Forelimb muscle (tissue), 1 donor: ENCODE measurements at places on chromosomes 2 and 18. TPM values are rescaled to one million over a fixed set of nuclear protein-coding genes. Genes with fewer than 3 reads are reported as not detected.

DNA sequence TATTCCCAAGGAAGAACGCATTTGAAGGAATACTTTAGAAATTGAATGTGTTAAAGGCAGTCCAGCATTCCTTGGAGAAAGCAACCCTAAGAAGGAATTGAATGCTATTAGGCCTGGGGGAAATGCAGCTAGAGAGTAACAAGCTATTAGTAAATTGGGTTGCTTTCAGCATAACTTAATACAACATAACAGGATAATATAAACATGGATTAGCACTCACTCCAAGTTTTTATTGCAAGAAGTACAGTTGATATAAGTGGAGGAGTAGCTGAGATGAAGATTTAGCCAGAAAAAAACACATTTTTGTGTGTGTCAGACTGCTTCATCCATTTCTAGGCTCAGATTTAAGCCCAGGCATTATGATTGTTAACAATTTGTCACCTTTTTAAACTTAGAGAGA lies 314.6 kb downstream of the MEIS1 start:
- no peak for DNase-seq

- no peak for DNase-seq
Observed at GRCh38 chr2:230124757-230125431, 56.2 kb upstream of the SLC16A14 start.

- no peak for DNase-seq
Observed at GRCh38 chr2:143730155-143730952, 601.1 kb downstream of the ARHGAP15 start.

- DNase-seq = no peak
Observed at GRCh38 chr18:62977512-62977911, 262.2 kb downstream of the PHLPP1 start.

DNA sequence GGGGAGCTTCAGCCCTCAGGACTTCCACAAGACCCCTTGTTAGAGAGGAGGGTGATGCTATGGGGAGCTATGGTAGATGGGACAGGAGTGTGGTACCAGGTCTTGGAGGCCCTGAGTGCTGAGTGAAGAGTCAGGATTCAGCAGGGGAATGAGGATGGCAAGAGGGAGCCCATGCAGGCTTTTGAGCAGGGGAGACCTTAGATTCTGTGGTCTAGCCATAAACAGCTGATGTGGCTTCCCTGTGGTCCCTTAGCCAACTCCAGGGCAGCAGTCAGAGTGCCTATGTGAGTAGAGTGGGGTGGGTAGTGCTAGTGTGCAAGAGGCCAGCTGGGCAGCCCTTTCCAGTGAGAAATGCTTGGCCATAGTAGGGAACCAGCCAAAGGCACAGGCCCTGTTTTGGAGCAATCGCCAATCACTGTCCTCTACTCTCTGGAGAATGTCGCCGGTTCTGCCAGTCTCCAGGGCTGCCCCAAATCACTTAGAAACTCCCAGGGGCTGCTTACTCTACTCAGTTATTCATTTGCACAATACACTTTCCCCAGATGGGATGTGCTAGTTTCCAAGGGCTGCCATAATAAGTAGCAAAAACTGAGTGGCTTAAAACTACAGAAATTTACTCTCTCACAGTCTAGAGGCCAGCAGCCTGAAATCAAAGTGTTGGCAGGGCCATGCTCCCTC lies 310.5 kb downstream of the SMAD2 start:
- DNase-seq = no peak

GRCh38 chr2:231992888-231993287 lies 31.4 kb downstream of the DIS3L2 start:
- no peak for DNase-seq

DNA sequence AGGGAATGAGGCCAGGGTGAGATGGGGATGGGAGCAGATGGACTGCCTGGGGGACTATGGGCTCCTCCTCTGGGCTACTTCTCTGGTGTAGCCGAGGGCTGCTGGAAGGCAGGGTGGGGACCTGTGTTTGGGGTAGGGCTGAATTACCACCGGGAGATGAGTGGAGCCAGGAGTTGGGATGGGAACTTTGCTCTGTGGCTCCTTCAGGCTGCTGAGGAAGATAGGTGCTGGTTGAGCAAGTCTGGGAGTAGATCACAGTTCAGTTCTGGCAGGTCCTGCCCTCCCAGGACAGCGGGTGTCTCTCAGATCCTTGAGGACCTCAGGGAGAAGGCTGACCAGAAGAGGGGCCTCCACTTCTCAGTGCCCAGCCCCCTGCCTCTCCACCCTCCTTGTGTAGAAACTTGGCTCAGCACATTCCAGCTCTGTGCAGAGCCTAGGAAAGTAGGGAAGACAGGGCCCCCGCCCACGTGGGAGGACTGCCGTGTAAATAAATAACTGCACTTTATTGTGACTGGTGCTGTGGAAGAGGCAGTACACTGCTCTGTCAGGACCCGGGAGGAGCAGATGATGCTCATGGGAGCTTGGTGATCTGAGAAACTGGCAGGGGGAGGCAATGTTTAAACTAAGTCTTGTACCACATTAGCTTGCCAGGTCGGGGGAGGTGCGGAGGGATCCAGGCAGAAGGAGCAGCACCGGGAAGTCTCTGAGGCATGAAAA lies 15.3 kb downstream of the TET3 start:
- no peak for DNase-seq

- DNase-seq = no peak
Observed at GRCh38 chr18:59041819-59042815, 97.6 kb upstream of the SEC11C start.

GRCh38 chr2:123596621-123597020 lies 428.5 kb upstream of the CNTNAP5 start:
- DNase-seq = peak; percentile 34

GRCh38 chr2:72673279-72673678 lies 152.6 kb downstream of the EXOC6B start:
- no peak for DNase-seq

- no peak for DNase-seq
Observed at GRCh38 chr2:64400733-64401528, 53.0 kb upstream of the LGALSL start.

- DNase-seq = no peak
Observed at GRCh38 chr2:208062961-208063360, 37.6 kb upstream of the PLEKHM3 start.

DNA sequence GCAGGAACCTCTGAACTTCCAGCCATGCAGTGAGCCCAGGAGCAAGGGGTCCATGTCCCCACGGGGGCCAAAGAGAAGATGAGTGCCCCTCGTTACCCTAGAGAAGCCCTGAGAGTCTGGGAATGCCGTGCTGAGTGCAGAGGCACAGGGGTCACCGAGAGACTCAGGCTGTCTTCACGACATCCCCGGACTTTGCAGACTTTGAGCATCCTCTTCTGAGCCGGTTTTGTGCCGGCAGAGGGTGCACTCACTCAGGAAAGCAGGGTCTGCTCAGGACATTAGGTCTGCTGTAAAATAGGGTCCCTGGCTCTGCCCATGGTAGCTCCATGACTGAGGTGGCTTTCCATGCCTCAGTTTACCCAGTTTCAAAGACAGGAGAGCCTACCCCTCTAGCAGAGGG lies 71.0 kb downstream of the GALNT14 start:
- no peak for DNase-seq

GRCh38 chr2:3575534-3576262 lies 638 bp downstream of the RPS7 start:
- no peak for DNase-seq

DNA sequence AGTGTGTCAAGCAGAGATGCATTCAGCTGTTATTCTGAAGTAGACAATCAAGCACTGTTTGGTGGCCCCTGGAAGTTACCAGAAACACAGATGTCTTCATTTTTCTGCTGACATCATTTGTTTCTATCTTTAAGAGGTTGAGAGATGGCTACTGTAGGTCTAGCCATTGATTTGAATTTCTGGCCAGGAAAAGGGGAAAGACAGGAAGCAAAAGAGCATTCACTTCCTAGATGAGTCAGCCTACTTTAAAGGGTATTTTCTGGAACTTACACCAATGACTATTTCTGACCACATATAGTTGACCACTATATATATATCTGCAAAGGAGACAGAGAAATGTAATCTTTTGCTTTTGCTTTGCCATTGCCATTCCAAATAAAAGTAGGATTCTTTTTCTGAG lies 900.1 kb upstream of the SOX11 start:
- no peak for DNase-seq

GRCh38 chr18:39681061-39681460 lies 2115.5 kb upstream of the CELF4 start:
- DNase-seq = no peak

GRCh38 chr2:81895620-81896250 lies 1591.2 kb upstream of the LRRTM1 start:
- DNase-seq = no peak

DNA sequence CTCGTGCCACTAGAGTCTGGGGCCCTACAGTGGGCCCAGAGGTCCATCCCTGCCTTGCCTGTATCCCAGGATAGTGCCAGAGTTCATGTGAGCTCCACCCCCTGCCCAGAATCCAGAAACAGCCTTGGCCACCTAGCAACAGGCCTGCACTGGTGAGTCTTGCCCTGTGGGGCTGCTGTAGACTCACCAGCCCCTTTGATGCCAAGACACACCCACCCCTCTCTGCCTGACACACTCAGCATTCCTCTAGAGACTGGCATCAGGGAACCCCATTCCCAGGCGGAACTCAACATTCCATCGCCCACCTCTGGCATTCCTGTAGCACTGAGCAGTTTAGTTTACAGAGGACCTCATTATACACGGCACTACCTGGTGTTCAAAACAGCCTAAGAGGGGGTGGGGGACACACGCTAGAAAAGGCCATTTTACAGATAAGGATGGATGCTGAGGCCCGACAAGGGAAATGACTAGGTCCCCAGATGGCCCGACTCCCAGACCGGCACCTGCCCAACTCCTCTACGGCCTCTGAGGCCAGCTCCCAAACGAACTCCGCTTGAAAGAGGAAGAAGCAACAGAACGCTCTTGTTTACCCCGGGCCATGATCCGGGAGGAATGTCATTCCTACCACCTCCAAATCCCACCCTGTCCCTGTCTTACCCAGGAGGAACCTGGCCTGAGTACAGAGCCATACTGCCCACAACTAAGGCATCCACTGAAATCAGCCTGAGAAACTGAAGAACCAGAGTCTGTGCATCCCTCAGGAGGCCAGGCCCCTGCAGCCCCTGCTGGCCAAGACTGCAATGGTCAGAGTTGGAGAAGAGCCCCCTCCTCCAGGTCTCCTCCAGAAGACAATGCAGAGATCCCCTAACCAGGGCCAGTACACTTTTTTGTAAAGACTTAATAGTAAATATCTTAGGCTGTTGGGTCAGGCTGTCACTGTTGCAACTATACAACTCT lies 180.2 kb downstream of the TNS1 start:
- DNase-seq = no peak

DNA sequence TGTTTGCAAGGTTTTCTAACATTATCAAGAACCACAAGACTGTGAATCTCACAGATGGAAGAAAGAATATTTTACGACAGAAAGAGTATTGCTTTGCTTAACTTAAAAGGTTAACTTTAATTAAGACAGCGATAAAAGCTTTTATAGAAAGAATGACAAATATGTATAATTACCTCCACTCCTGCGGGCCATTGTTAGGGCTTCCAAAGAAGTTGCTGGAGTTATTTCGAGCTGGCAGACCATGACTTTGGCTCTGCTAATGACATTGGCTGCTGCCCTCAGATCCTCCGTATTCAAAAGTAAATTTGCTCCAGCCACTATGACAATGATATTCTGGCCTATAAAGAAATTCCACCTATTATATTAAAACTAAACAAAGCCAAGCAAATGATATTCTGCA lies 47.3 kb downstream of the RBKS start:
- no peak for DNase-seq

The EVX2 gene
- not detected for polyA plus RNA-seq

The GAD1 gene
- 0.83 TPM for polyA plus RNA-seq

The NIF3L1 gene
- 17.9 TPM for polyA plus RNA-seq

The CYRIA gene
- 5.4 TPM for polyA plus RNA-seq

The C2orf92 gene
- 20.7 TPM for polyA plus RNA-seq

The ATF2 gene
- polyA plus RNA-seq = 34.8 TPM
